ENCODE measurements at places on chromosomes 1 and 21. TPM values are rescaled to one million over a fixed set of nuclear protein-coding genes. Genes with fewer than 3 reads are reported as not detected.

The ADAM30 gene
- total RNA-seq: not detected

The MRAP gene
- total RNA-seq: not detected

The GNAT2 gene
- total RNA-seq: 0.32 TPM

- DNase-seq: no peak
Observed at GRCh38 chr1:13507075-13507474, 6.7 kb downstream of the LRRC38 start.

DNA sequence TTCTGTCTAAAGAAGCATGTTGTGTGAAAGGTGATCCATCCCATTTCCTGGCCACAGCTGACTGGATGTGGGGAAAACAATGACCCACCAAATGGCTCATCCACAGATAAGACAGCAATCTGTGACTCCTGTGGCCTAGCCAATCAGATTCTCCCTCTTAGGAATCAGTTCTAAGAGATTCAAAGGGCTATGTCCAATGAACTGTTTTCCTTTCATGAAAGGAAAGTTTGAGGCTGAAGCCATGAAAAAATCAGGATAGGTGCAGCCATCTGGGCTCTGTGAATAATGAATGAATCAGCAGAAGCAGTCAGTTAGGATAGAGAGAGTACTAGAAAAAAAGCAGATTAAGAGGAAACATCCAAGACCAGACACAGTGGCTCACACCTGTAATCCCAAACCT is 164.7 kb downstream of the NRIP1 start:
- no peak for DNase-seq

- no peak for DNase-seq
Observed at GRCh38 chr1:29707796-29708195, 471.5 kb downstream of the PTPRU start.

Data from colonic mucosa (tissue), 4 donors.